ENCODE measurements at places on chromosomes 5 and 9.

GRCh38 chr9:99433555-99433954 lies 211.5 kb downstream of the SEC61B start:
- DNase-seq, result peak; percentile 16

DNA sequence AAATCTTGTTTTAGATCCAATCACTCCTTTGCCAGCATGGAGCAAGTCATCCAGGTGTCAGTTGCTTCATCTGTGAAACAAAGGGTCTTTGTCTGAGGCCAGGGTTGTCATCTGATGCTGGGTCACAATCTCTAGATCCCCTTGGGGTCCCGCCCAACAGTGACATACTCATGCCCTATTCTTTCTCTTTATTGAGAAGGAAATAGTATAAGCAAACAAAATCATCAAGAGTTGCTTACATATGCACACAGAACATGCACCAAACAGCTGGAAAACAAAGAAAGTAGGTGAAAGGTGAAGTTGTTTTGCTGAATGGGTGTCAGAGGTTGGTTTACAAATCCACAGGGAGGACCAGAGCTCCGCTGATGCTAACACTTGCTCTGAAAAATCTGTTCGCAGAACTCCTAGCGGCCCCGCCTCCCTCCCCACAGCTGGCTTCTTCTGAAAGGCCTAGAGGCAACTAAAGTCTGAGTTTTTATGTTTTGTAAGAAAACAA lies 106.1 kb upstream of the SLC44A1 start:
- no peak for DNase-seq

DNA sequence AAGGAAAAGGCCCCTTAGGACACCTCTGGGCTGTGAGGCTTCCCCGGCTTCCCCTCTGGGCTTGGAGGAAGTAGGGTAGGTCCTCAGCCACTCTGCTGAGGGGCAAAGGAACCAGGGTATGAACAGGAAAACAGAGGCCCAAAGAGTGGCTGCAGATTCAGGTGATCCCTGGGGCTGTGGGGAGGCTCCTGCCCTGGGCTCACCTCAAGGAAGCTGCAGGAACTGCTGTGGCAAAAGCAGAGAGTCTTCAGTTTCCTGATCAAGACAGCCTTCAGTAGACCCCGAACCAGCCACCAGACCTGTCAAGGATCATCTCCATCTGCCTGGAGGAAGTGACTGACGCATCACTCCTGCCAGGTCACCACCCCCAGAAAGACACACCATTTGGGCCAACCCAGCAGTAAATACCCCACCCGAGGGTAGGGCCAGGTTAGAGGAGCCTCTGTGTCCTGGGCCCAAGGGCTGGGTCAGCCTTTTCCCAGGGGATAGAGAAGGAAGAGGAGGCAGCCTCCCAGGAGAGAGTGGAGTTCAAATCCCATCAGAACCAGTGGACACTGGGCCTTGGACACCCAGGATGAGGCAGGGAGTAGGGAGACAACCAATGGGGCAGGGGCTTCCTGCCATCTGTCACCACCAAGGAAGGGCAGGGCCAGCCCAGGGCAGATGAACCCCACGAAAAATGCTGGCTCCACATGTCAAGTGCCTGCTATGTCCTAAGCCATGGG lies 5.8 kb upstream of the ST6GALNAC6 start:
- DNase-seq, result no peak

DNA sequence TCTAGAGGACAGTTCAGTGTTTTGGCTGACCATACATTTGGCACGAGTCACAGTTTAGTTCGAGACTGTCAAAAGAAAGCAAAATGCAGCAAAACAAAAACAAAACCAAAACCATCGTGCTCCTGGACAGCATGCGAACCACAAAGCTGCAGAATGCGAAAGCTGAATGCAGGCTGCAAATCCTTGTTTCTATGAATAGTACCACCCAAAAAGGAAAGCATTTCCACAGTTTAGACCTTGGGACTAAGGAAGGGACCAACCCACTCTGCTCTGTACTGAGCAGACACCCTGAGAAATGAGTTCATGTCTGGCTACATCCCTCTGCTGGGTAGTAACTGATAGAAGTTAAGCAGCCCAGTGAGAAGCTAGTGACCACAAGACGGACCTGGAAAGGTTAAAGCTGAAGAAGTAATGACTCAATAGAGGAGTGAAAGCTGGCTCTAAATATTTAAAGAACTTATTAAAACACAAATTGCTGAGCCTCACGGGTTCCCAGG lies 3.9 kb downstream of the GCNT4 start:
- no peak for DNase-seq

DNA sequence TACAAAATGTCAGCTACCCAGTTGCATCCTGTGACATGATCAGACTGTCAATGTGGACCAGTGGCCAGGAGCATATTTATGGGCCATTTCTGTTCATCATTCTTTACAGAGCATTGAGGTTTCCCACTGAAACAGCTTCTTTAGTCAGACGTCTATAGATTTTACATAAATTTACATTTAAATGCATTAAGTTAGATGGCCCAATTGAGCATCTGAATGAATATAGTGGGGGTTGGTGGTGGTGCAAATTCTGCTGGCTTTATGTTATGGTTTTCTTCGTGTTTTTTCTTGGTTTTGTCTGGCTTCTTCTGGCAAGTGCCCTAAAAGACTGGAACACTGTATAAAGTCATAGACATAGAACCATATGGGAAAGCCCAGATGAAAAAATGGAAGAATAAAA lies 214.1 kb downstream of the PJA2 start:
- no peak for DNase-seq

DNA sequence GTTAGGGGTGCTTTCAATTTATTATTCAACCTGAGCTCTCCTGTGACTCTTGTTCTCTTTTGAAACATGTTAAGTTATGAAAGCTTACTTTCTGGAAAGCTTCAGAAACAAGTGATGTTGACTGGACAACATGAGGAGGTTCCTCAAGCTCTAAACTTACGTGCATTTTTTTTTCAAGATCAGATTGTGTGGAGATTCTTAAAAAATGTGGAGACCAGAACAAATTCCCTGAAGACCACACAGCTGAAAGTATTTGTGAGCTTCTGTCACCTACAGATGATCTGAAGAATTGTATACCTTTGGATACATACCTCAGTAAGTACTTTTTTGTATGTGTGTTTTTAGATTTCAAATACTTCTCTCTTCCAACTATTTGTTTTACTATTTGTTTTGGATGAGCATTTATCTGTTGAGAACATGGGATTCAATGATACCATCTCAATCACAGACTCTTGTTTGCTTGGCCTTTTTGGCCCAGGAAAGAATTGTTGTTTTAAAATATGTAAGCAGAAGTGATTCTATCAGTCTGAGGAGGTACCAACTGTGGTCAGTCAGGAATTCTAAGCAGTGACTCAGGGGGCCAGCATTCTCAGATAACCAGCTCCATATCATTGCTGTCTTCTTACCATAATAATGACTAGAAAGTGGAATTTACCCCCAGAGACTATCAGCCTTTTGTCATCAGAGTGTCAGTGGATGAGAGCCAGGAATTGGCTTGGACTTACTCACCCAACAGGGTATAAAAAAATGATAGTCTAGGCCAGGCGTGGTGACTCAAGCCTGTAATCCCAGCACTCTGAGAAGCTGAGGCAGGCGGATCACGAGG lies 34.4 kb upstream of the GLIPR2 start:
- DNase-seq, result no peak

- no peak for DNase-seq
Measured at GRCh38 chr9:68931821-68932220, 82.1 kb downstream of the PRKACG start.

DNA sequence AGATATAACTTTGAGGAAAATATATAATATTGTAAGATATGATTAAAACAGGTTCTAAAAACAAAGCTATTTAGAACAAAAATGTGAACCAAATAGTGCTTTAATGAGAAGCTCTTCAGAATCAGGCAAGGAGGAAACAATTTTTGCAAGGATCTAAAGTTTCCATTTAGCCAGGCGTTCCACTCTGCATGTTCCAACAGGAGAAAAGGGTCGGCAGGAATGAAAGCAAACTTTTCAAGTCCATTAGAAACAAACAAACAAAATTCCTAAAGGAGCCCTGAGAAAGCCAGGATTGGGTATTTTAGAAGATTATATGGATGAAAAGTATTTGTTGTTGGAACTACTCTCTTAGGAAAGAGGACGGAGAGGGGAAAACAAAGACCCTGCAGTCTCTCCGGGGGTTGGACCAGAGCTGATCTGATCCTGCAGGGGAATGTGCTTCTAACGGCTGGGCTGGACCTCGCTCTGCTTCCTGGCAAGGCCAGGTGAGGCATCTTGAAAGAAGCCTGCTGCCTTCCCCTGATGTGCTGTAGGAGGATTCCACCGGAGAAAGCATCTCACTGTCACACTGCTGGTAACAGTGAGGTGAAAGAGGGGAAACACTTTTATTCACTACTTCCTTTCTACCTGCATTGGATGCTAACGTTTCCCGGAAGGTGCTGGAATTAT lies 94.6 kb downstream of the PRRT1B start:
- DNase-seq, result no peak

DNA sequence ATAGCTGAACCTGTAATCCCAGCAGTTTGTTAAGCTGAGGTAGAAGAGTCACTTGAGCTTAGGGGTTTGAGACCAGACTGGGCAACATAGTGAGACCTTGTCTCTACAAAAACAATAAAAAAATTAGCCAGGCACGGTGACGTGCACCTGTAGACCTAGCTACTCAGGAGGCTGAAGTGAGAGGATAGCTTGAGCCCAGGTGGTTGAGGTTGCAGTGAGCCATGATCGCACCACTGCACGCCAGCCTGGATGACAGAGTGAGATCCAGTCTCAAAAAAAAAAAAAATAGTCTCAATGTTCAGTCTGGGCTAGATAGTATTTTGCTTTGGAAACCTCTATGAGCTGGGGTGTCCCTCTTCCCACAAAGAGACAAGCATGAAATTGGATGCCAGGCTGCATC lies 51.9 kb upstream of the IQGAP2 start:
- DNase-seq, result no peak

DNA sequence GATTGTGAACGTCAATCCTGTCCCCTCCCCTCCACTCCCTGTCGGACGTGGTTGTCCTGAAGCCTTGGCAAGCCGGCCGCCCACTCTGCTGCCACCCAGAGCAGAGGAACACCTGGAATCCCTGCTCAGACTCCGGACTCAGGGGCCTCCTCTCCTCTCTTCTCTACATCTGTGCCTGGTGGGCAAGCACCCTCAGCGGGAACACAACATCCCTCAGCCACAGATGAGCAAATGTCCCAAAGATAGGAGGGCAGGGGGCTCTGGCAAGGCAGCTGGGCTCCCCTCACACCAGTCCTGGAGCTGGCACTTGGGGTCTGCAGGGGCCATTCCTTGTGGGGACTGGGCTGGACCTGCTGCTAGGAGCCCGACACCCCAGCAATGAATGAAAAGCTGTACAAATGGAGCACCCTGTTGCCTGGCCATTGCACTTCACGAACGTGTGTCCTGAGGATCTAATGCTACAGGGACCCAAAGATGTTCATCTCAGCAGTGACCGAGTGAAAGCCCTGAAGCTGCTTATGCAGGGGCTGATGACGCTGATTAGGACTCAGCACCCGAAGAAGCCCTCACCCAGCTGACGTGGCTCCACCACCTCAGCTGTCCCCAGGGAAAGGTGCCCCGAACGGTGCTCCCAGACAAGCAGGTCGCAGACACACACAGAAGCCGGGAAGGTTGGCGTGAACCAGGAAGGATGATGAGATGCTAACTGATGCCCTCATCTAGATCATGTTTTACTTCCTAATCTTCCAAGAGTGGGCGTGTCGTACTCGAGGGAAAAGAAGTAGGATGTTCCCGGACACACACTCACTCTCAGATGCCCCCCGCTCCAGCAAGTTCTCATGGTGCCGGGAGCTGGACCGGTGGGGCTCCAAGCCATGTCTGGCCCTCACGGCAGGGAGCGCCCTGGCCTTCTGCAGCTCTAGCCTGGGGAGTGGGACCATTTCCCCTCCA lies 177.0 kb upstream of the PPP1R26 start:
- no peak for DNase-seq

GRCh38 chr5:112142769-112143270 lies 276.3 kb downstream of the EPB41L4A start:
- no peak for DNase-seq

DNA sequence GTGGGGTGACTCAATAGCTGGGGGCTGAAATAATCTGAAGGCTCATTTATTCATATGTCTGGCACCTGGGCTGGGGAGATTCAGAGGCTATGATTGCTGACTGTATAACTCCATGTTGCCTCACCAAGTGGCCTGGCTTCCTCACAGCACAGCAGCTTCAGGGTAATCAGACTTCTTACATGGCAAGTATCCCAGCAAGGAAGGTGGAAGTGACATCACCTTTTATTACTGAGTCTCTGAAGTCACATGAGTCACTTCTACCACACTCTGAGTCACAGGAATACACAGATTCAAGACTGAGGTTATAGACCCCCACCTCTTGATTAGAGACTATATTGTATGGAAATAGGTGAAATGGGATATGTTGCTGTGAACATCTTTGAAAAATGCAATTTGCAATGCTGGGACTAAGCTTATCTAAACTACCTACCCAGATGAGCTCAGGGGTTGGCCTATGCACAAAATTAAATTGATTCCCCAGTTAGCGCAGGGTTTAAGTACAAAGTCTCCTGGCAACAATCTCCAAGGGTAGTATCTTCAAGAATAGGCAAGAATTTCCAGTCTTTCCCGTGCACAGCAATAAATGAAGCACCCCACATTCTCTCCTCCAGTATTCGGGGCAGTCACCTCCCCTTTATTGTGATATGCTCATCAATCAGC lies 553.1 kb downstream of the LRRC70 start:
- DNase-seq, result no peak

- DNase-seq, result no peak
Measured at GRCh38 chr5:83102364-83102980, 25.1 kb downstream of the XRCC4 start.

GRCh38 chr5:32601623-32602295 lies 16.4 kb downstream of the SUB1 start:
- DNase-seq, result no peak

DNA sequence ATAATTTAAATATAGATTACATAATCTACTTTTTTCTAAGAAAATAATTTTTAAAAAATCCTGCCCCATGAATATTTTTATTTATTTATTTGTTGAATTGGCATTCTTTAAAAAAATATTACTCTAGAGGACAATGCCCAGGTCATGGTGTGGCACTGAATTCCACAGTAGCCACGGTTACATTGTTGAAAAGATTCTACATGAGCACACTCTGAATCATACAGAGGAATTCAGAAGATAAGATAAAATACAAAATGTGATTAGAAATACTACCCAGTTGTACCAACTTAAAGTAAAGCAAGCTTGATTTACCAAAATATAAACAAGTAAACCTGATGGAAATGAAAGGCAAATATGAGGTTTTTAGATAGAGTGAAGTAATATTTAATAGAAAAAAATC lies 183.7 kb downstream of the HCN1 start:
- no peak for DNase-seq

- no peak for DNase-seq
Measured at GRCh38 chr5:66518753-66519152, 77.4 kb upstream of the MAST4 start.

DNA sequence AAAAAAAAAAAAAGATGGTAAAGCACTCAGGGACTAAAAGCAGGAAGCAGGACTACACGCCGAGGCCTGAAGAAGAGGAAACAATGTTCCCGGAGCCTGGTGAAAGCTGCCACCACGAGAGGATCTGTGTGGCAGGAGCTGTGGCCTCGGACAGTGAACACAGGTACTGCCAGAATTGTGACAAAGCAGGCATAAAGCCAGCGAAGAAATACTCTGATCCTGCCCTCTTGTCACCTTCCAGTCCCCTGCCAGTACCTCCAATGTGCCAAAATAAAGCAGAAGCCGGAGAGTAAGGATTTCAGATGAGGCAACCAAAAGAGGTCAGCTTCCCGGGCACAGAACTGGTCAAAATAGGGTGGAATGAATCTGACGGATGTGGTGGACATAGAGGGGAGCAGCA lies 211.5 kb upstream of the TARS1 start:
- no peak for DNase-seq
